Right forelimb (tissue), 1 donor: ENCODE measurements at places on chromosomes 3 and 15.

- DNase-seq: no peak
Measured at GRCh38 chr3:36842275-36842674, 77.9 kb upstream of the DCLK3 start.

- no peak for DNase-seq
Measured at GRCh38 chr3:137761099-137761562, 3.0 kb upstream of the SOX14 start.

DNA sequence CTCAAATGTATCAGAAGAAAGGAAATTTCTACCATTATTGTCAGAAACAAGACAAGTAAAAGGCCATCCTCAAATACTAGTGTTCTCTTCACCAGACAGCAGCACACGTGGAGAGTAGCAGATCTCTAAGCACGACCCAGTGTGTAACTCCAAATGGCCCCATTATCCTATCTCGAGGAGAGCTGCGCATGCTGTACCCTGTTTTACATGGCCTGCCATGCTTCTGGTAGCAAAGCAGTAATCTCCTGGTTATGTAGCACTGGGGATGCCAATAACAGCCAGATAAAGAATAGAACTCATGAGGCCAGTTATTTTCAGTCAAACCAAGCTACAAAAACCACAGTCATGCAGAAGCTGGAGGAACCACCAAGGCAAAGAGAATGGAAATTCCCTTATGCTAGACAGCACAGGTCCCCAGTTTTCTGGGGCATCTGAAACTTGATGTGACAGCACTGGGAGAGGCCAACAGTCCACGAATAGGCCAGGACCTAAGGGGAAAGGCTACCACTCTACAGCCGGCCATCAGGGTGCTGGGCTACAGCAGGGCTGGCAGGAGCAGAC is 73.0 kb downstream of the LIPC start:
- no peak for DNase-seq

- DNase-seq: no peak
Measured at GRCh38 chr15:43735416-43735815, 10.8 kb upstream of the PDIA3 start.

- DNase-seq: no peak
Measured at GRCh38 chr3:99504258-99504657, 134.1 kb upstream of the COL8A1 start.

DNA sequence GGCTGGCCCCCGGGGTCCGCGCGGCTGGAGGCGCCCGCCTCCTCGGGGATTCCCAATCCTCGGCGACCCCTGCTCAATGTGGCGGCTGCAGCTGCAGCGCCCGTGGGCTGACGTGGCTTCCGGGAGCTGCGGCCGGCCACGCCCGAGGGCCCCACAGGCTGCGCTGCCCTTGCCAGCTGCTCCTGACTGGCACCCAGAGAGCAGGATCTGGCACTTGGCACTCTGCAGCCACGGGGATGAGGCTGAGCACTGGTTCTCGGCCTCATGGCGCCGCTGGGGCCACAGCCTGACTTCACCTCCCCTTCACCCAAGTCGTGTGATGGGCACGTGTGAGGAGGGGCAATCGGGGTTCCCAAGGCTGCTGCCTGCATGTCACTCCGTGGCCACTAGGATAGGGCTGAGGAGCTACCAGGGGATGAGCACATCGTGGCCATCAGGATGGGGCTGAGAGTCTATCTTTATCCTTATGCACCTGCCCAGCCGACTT is 267.8 kb upstream of the FRG2C start:
- DNase-seq: no peak
